ENCODE measurements at places on chromosomes 3 and 15. TPM values are rescaled to one million over a fixed set of nuclear protein-coding genes. Genes with fewer than 3 reads are reported as not detected.

DNA sequence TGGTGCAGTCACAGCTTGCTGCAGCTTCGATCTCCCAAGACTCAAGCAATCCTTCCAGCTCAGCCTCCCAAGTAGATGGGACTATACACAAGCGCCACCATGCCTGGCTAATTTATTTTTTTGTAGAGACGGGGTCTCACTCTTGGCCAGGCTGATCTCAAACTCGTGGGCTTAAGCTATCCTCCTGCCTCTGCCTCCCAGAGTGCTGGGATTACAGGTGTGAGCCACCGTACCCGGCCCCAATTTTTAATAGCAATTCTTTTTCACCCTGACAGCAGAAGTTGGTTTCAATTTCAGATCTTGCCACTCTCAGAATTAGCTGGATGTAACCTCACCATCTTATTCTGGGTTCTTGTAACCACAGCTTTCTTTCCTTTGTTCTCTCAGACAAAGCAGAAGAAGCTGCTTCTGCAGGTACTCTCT lies 64.8 kb downstream of the TRIM71 start:
- no peak for DNase-seq

DNA sequence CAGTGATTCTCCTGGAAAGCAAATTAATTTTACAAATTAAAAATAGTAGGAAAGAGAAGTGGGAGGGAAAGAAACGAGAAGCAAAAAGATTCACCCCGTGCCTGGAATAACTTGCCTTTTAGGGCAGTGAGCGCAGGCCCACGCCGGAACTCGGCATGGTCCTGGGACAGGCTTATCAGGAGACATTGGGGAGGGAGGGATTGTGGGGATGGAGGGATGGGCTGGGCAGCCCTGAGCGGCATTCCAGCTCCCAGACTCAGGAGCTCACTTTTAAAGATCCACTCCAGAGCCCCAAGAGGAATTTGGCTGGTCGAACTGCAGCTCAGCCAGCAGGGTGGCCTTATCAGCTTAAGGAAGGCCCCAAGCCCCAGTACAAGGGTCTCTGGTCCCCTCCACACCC lies 117.9 kb downstream of the ADCY5 start:
- no peak for DNase-seq

GRCh38 chr3:123767564-123768292 lies 116.4 kb downstream of the MYLK start:
- DNase-seq, result no peak

GRCh38 chr3:10522646-10523303 lies 17.4 kb upstream of the ATP2B2 start:
- DNase-seq, result no peak

YEATS2 gene
- total RNA-seq, result 69.8 TPM

TMEM43 gene
- 31.2 TPM for total RNA-seq

All from dorsolateral prefrontal cortex (tissue), 122 donors.